Stimulated activated CD4-positive, alpha-beta T cell treated with anti-CD3 and anti-CD28 coated beads, Interleukin-12 subunit alpha, Interleukin-12 subunit beta, amount 100 ng/mL, for 4 hours (primary cell): ENCODE measurements at places on chromosomes 6 and 20.

DNA sequence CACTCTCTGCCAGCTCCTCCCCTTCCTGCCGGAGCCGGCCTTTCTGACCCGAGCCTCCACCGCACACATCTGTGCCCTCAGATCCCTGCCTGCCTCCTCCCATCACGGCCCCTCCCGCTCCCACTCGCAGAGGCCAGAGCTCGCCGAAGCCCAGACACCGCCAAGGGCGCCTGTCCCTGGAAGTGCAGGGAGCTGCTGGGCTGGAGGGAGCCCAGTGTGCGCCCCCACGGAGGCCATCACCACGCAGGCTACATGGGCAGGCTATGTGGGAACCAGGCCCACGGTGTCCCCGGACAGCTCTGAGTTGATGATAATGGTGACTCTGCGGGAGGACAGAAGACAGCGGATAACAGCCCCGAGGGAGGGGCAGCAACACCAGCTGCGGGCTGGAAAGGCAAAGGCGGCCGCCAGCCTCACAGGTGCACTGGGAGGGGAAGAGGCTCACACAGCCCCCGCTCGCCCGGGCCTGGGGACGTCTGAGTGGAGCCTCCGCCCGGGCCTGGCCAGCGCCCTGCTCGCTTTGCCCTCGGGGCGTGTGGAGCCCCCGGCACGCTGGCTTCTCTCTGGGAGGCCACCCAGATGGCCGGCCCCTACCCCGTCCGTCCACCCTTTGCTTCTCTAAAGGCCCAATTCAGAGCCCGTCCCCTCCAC, 154.9 kb downstream of the DLL1 start:
- DNase-seq: no peak

- DNase-seq: no peak
These were observed 476 bp upstream of the CLIC5 start for GRCh38 chr6:46016063-46016608.

- DNase-seq: no peak
These were observed 21.8 kb downstream of the CTCFL start for GRCh38 chr20:57503035-57503658.

GRCh38 chr6:40498148-40498547, 89.0 kb downstream of the LRFN2 start:
- DNase-seq: no peak

DNA sequence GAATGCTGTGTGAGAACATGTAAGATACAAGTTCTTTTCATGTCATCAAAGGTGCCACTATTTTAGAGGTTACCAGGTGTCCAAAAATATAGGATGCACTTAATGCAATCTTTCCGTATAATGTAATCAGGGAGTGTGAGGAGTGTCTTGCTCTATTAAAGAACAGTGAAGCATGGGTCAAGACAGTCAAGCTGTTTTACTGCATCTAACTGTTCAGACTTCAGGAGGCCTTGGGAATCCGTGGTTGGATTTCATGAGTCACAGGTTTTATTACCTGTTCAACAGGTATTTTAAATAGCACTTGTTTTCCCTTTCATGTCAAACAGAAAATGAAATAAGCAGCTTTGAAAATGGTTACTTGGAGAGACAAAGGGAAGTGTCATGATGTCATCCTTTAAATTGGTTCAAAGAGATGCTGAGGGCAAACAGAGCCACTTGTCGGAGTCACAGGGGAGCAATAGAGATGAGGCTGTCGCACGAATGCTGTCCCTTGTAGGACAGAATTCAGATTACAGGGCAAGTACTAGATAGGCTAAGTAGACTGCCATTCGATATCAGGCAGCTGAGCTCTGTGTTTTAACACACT, 621.5 kb downstream of the QKI start:
- DNase-seq: no peak

DNA sequence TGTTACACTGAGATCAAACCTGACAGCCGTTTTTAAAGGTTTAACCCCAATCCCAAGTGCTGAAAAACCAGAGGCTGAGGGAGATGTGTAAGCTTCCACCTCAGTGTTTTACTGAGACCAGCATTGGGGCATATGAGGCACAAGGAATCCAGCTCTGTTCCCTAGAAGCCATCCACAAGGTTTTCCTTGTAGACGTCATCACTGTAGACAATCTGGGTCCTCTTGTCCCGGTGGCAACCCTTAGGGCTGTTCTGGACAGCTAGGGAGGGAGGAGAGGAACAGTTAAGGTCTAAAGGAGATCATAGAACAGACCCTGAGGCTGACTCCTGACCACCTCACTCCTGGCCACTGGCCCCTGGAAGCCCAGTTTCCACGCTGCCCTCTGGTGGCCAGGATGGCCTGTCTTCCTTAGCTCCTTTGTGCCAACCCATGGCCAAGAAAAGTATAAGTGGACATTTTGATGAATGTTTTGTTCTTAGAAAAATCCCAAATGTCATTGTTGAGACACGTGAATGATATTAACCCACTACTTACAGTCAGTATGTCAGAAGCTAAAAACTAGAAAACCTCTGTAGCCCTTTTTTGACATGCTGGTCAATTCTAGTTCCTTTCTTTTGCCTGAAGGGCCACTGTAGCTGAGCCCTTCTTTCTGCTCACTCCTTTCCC, 6.4 kb downstream of the CFB start:
- peak; percentile 28 for DNase-seq

DNA sequence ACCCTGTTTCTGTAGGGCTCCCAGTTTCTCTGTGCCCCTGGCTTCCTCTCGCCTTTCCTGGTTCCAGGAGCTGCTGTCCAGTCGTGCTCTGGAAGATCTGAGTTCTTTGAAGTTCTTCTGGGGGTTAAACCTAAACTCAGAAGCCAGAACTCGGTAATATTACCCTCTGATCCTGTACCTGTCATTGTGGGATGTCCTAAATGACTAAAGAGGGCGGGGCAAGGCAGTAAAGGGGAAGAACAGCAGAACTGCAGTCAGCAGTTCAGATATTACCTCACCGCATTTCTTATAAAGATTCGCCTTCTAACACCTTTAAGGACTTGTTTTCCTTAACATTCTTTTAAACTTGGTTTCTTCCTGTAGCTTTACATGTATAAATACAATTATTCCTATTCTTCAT, 63.9 kb downstream of the FAM120B start:
- DNase-seq: no peak

GRCh38 chr6:38671885-38672467, 31.0 kb downstream of the GLO1 start:
- DNase-seq: no peak

DNA sequence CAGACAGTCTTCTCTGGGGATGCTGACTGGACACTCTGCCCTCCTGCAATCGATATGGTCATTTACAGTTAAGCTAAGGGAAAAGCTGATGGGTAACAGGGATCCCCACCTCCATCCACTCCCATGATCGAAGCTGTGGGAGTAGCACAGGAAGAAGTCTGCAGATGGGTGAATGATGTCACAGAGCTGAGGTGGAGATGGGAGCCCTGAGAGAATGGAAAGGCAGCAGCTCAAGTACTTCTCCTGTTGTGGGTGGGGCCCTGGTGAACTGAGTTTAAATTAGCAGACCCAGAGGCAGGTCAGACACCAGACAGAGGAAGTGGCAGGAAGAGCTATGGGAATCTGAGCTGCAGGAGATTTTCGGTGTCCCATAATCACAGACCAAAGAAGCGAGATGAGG, 29.0 kb downstream of the HDGFL1 start:
- DNase-seq: no peak

- no peak for DNase-seq
These were observed 94.3 kb downstream of the JPH2 start for GRCh38 chr20:44092551-44093248.

GRCh38 chr6:90610301-90610750, 23.5 kb upstream of the MAP3K7 start:
- DNase-seq: no peak

- DNase-seq: no peak
These were observed 199.8 kb downstream of the NFATC2 start for GRCh38 chr20:51342510-51343236.

- no peak for DNase-seq
These were observed 48.6 kb downstream of the FKBP5 start for GRCh38 chr6:35640017-35640664.

- DNase-seq: no peak
These were observed 9.4 kb downstream of the ADTRP start for GRCh38 chr6:11769244-11769643.

- DNase-seq: no peak
These were observed 74.8 kb upstream of the MLN start for GRCh38 chr6:33878562-33878961.

- no peak for DNase-seq
These were observed 113.5 kb downstream of the CD83 start for GRCh38 chr6:14231071-14231483.

DNA sequence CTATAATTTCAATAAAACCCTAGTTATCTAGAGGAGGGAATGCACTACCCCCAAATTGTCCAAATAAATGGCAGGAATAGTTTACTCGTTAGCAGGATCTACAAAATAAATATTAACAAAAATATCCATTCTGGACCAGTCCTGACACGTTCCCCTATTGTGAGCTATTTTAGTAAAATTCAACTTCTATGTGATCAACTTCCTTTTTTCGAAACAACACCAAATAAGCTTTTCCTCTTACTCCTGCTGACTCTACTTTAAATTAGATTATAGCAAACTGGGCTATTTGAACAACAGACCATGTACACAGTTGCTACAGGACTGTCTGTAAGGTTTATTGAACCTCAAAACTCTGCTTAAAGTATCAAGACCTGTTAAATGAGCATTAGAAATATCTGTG, 154.3 kb downstream of the IPCEF1 start:
- no peak for DNase-seq

- no peak for DNase-seq
These were observed 3.6 kb upstream of the NHLRC1 start for GRCh38 chr6:18126121-18126520.

- no peak for DNase-seq
These were observed 126.6 kb upstream of the RIN2 start for GRCh38 chr20:19631410-19631809.
